ENCODE measurements at places on chromosomes 5 and 9.

DNA sequence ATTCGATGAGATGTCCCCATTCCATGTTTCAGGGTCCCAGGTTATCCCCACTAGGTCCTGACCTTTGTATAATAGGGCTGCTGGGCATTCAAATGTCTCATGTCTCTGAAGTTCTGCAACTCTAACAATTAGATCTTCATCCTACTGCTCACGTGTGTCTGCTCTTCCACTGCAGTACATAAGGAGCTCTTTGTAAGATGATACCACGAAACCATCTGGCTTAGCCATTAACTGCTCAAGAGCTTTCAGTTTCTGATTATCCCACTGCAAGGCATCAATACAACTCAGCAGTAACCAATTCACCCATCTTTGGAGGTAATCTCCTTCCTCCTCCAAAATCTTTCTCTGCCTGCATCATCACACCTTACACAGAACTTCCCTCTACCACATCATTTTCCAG, 49.9 kb upstream of the PPP2CA start:
- DNase-seq: no peak

DNA sequence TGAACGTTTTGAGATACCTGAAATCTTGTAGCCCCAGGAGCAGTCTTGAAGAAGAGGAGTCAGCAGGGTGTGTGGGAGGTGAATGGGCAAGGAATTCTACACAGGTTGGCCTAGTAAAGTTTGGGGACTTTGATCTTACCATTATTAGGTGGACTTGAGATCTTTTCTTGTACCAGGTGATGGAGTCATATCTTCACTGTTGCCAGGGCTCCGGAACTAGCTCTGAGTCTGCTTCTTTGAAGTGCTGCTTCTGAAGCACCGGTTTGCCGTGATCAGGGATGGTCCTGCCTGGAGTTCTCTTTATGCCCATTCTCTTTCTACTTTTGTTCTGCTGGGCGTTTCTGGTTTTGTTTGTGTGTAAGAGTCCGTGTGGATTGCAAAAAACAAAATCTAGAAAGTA, 27.4 kb downstream of the RCL1 start:
- DNase-seq: no peak

DNA sequence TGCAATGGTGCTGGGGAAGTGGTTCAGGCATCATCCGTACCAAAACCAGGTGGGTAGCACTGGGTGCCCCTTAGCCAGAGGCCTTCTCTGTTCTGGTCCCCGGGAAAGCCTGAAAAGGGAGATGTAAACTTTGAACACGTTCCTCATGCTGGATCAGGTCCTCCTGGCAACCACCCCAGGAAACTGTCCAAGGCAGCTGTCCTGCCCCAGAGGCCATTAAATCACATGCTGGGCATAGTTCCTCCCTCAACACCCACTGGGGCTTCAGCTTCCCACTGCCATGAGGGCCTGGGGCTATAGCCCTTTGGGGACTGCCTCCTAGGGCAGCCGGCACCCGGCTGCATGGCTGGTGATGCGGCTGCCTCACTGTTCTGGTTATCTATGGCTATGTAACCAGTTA, 228.9 kb upstream of the MVB12B start:
- DNase-seq: no peak

DNA sequence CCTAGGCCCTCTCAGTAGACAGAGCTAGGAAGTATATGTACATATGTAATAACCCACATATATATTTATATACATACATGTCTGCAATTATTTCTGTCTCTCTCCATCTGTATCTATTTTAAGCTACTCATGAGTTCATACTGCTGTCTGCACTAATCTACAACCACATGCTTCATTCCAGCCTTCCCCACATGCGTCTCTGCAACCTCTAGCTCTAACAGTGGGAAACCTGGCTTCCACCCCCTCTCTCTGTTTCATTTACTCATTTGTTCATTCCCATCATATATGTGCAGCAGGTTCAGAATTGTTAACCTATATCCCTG, 23.3 kb downstream of the DCANP1 start:
- no peak for DNase-seq

- DNase-seq: no peak
These were observed 72.3 kb downstream of the RAPGEF1 start for GRCh38 chr9:131667576-131667975.

- DNase-seq: no peak
These were observed 7.4 kb downstream of the NPR2 start for GRCh38 chr9:35798658-35799374.

- no peak for DNase-seq
These were observed 699.0 kb downstream of the BRINP1 start for GRCh38 chr9:118670011-118670953.

DNA sequence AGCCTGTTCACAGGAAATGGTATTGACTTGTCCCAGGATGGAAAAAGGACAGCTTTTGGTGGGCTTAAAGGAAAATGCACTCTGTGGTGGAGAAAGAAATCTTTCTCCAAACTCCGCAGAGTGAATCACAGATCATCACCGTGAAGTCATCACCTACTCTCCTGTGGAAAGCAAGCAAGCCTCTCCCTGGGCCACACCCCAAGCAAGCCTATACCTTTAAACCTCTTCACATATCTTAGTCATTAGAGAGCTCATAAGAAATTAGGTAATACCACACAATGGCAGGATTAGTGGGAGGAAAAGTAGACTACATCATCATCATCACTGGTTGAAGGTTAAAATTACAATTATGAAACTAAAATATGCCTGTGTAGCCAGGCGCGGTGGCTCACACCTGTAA, 23.2 kb downstream of the TLE1 start:
- DNase-seq: no peak

DNA sequence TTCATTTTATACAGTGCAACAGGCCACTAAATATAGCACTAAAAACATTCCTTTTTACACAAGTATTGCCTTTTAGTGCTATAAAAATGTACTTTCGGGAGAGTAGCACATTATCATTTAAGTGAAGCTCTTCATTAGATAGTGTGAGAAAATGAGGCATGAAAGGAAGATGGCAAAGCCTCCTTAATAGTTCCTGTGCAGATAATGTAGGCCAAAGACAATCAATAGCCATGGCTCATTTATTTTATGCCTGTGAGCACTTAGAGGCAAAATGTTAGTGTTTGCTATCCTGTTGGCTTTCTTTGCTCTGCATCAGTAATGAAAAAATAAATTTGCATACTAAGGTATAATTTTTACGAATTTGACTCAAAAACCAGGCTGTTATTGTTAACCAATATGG, 929.5 kb upstream of the C9orf72 start:
- DNase-seq: no peak

GRCh38 chr5:69462170-69462569, 30.4 kb upstream of the OCLN start:
- no peak for DNase-seq

- no peak for DNase-seq
These were observed 21.5 kb upstream of the NEUROG1 start for GRCh38 chr5:135557076-135557838.

DNA sequence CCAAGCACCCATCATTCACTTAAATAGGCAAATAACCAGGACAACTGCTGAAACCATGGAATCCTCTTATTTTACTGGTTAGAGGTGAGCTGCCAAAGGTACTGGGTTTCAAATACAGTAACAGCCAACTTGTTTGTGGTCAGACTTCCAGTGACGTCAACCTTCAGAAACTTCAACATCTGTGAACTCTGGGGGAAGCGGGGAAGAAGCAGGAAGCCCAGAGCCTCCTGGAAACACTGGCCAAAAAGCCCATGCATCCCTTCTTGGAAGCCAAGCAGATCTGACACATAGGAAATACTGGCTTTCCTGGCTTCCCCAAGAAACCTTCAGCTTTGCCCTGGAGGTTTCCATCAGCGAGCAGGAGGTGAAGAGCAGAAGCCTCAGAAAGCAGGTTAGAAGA, 4.9 kb upstream of the FRRS1L start:
- DNase-seq: no peak

- no peak for DNase-seq
These were observed 785 bp upstream of the P4HA2 start for GRCh38 chr5:132228241-132229035.

DNA sequence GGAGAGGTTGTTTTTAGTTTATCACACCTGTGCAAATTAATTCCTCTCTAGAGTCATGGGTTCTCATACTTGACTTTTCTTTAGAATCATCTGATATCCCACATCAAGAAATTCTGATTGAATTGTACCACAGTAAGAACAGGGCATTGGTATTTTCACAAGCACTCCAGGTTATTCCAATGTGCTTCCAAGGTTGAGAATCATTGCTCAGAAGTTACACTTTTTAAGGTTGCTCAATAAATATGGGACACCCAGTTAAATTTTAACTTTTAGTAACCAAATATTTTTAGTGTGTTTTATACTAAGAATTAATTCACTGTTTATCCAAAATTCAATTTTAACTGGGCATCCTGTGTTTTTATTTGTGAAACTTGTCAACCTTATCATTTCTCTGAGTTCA, 2.5 kb upstream of the RNF180 start:
- DNase-seq: no peak

DNA sequence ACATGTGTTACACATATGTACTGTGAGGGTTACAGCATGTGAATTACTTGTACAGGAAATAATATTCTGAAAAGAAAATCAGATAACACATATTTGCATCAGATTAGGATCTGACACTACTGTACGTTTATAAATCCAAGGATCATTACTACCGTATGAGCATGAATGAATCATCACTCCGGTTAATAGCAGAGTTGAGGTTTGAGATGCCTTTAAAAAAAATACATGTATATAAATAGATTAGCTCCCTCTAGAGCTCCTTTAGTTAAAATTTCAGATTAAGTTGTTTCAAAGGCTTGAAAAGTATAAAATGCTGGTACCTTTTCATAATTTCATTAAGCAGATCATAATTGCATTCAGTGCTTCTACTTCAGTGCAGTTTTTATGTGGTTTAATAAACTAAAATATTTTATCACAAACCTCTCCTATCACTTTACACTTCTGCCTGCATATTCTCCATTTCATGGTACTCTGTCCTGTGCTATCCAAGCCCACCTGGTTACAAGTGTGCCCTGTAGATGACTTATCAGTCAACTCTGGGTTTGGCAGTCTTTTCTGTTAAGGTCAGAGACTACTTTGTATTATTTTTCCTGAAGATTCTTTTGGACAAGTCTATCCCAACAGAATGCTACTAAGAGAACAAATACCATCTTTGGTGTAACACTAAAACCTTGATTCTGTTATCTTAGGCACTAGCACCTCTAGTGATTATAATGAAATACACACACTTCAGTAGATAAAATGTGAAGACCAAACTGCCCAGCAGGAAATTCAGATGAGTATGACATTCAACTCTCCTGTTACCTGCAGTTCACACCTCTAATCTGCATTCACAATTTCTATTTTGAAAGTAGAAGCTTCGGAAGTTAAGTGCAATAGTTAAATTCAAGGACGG, 48.0 kb upstream of the POU5F2 start:
- no peak for DNase-seq

GRCh38 chr5:66621146-66621545, 25.0 kb downstream of the MAST4 start:
- DNase-seq: no peak

DNA sequence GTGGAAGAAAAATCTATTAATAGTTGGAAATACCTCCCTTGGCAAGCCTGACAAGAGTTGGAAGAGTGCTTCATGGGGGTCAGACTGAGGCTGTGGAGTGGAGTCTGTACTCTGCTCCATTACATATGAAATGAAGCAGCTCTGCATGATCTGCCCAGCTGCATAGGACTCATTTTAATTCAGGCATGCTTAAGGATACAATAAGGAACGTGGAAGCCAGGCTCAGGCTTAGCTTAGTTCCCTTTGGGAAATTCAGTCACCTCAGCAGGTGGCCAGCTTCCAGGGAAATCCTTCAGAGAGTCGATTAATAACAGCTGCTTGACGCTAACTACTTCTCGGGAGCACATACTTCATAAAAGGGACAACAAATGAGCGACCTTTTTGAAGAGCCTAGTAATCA, 1672.9 kb upstream of the WWC1 start:
- DNase-seq: no peak

DNA sequence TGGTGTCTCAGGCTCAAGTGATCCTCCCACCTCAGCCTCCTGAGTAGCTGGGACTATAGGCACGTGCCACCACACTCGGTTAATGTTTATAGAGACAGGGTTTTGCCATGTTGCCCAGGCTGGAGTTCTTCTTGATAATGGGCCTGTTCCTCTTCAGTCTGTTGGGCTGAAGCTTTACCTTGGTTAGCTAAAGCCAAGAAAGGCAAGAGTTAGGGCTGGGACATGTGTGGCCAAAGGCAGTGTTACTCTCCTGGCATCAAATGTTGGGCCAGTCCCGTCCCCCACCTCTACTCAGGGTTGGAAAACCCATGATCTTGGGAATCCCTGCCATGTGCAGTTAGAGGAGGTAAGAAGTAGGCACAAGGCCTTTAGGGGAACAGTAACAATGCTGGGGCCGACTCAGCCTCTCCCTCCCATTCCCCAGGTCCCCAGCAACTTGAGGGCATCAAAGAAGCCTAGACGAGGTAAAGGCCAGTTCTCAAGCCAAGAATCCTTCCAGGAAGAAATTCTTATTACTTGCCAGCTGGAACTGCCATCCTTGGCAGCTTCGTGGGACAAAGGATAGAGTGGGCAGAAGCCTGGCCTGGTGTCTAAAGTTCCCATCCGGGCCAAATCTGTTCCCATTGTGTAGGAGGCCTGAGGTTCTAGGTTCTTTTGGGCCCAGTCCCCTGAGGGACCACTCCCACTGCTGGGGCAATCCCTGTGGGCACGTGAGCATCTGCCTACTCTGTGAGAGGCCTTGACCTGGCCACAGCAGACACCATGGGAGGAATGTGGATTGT, 4.5 kb downstream of the EGR1 start:
- DNase-seq: no peak

DNA sequence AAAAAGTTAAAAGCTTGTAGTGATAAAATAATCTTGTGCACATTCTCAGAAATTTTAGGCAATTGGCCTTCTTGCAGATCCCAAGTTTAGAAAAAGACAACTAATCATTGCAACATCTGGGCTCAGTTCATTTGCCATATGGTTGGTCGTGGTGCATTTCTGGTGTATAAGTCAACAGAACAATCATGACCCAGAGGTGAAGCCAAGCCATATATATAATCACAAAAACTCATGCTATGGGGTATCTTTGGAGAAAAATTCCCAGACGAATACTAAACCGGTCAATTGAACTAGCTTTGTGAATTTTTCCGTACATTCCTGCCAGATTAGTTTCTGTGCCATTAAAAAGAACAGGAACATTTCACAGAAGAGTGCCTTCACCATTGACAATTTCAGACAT, 50.3 kb downstream of the FYB1 start:
- no peak for DNase-seq

- DNase-seq: no peak
These were observed 10.4 kb upstream of the AFAP1L1 start for GRCh38 chr5:149261246-149261645.
